Breast epithelium (tissue), 4 donors: ENCODE measurements at places on chromosomes 3 and 15. TPM values are rescaled to one million over a fixed set of nuclear protein-coding genes. Genes with fewer than 3 reads are reported as not detected.

Gene ZNF710
- total RNA-seq: 10.4 TPM

Gene FRMD5
- 0.66 TPM for total RNA-seq

Gene CIB1
- total RNA-seq: 30.2 TPM

Gene ILDR1
- total RNA-seq: 5.9 TPM

Gene CXCR6
- total RNA-seq: 0.64 TPM

Gene C3orf85
- not detected for total RNA-seq

- DNase-seq: no peak
Observed at GRCh38 chr3:45579251-45579650, 15.3 kb upstream of the LIMD1 start.

- DNase-seq: no peak
Observed at GRCh38 chr15:98689431-98689861, 41.1 kb downstream of the IGF1R start.

GRCh38 chr3:10703875-10704274 lies 112.2 kb upstream of the SLC6A11 start:
- DNase-seq: no peak

- DNase-seq: no peak
Observed at GRCh38 chr3:152172460-152172859, 96.3 kb upstream of the MBNL1 start.

DNA sequence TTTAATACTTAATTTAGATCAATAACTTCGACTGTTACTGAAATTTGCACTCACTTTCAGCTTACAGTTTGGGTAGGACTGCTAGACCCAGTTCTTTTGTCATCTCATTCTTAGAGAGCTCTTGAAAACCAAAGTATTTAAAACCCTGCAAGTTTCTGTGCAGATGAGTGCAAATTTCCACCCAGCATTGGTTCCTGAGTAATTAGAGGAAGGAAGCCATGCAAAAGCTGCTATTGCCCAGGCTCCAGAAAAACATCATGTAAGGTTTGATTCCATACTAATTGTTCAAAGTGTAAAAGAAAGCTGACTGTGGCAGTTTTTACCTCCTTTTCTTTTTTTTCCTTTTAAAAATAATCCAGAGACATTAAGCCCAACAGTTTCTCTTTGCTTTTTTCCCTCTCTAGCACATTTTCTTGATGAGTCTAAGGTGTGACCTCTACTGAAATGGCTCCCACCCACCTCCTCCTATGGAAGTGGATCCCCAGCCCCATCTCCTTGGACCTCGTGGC lies 30.3 kb downstream of the ABHD2 start:
- DNase-seq: no peak

DNA sequence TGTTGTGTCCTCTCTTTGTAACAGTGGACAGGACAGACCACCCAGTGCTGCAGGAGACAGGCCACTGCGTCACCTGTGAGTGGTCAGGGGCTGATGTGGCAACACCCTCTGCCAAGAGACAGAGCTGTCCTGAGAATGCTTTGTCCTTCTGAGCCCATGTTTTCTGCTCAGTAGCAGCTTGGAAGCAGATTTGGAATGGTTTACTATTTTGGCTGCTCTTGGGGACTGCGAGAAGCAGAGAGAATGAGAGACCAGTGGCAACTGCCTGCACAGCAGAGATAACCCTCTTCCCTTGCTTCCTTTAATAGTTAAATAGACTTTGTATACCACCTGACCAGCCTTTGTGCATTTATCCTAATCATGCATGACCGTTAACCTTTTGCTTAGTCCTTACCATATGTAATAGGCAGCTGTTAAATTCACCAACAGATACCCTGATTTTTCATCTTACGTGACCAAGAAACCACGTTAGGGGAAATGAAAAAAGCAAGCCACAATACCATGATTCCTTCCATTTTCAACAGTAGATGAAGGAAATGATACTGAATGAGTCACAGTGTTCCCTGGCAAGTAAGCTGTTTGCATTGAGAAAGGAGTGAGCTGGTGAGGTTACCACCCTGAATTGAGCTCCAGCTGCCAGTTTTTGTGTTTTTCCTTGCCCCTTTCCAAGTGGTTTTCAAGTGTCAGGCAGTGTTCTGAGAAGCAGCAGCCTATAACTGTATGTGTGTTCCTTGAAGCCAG lies 35.5 kb downstream of the B3GALNT1 start:
- no peak for DNase-seq

GRCh38 chr3:187679638-187680396 lies 9.6 kb upstream of the SST start:
- peak; percentile 74 for DNase-seq

DNA sequence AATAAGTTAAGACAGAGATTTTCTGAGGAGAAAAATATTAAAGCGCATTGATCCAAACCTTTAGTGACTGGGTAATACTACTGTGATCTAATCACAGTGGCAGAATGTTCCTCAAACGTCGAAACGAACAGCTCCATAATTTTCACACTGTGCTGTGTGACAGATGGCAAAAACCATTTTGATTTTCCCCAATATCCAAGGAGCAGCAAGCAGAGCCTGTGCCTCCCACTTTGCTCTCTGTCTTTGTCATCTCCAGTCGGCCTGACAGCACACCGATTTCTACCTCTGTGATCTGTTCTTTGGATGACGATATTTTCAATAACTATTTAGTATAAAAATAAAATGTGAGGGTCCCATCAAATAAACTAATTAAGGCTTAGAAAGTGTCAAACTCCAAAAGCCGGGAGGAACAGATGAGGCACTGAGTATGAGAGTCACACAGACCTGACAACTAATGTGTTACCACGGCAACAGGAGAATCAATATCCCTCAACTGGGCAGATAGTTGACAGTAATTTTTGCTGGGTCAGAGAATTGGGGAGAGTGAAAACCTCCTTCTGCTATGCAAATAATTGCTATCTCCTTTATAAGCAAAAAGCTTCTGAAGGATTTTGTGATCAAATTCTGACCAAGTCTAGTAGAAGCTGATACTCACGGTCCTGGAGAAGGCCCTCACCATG lies 489.1 kb upstream of the CFAP20DC start:
- DNase-seq: no peak

- DNase-seq: no peak
Observed at GRCh38 chr15:42286445-42287029, 13.3 kb upstream of the TMEM87A start.

DNA sequence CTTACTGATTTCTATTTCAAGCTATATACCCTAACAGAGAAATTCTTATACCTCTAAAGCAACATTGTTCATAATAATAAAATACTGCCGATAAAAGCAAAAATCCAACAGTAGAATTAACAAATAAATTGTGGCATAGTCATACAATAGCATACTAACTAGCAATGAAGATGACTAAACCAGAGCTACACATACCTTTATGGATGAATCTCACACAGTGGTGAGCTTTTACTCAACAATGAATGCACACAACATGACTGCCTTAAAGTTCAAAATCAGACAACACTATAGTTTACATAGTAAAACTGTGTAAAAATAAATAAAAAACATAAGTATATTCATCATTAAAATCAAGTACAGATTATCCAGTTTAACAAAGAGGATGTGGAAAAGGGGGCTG lies 99.1 kb downstream of the NR1I2 start:
- no peak for DNase-seq

DNA sequence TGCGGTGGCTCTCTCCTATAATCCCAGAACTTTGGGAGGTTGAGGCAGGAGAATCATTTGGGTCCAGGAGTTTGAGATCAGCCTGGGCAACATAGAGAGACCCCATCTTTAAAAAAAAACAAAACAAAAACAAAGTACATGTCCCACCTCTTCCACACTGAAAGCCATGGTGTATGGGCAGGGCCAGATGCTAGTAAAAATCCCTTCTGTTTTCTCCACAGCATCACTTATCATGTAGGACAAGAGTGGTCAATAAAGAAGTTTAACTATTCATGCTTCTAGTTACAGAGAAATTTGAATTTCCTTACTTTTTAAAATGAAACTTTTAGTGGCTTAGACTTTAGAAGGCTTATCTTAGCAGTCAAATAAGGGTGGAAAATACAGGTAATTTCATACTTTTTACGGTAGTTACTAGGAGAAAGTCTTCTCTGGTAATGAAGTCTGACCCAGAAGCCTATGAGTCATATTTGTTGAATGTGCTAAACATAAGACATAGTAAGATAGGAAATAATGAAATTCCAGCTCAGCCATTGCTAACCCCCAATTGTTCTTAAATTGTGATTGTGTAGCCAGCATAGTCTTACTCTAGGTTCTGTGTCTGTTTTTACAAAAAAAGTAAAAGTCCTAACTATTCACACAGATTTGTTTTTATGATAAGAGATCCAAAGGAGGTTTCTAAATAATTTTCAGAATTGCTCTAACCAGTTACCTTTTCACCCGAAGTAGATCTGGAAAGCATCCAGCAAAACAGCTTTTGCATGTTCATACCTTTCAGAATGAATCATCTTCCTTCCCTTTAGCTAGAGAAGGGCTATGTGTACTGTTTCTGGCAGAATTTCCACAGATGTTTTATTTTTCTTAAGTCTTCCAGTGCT lies 16.4 kb upstream of the ZNF609 start:
- no peak for DNase-seq

DNA sequence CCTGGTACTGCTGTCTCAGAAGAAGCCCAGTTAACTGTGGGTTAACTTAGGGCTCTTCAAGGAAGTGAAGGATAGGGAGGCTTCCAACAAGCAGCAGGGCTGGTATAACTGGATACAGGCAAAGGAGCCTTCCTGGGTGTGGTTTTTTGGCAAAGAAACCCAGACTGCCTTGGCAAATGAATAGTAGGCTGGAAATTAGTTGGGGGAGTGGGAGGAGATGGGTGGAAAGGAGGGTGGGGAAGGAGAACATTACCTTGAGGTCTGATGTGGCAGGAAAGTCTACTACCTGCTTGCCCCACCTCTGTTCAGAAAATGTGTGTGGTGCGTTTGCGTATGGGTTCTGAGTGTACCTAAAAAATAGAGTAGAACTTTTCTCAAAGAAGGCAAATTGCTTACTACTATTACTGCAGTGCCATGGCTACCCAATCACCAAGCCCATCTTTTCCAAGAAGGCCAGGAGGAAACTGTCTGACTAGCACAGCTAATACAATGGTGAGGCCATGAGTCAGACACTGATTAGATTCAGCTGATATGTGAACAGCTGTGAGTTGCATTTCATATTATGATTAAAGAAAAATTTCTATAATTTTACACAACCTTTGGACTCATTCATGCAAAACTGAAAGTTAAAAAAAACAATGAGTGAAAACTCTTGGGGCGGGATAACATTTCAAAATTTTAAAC lies 55.2 kb downstream of the SPTSSB start:
- DNase-seq: no peak

GRCh38 chr15:82875411-82876003 lies 66.1 kb downstream of the WHAMM start:
- no peak for DNase-seq

- no peak for DNase-seq
Observed at GRCh38 chr3:32285891-32286290, 47.4 kb downstream of the CMTM8 start.

DNA sequence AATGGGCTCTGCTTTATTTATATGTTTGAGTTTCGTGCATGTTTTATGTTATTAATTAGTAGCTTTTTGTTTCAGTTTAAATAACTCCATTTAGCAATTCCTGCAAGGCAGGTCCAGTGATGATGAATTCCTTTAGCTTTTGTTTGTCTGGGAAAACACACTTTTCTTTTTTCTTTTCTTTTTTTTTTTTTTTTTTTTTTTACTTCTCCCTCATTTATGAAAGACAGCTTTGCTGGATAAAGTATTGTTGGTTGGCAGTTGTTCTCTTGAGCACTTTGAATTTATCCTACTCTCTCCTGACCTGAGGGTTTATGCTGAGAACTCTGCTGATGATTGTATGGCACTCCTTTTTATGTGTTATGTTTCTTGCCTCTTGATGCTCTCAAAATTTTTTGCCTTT lies 35.7 kb downstream of the TMEM39A start:
- DNase-seq: no peak

- no peak for DNase-seq
Observed at GRCh38 chr3:156293566-156293965, 173.2 kb downstream of the KCNAB1 start.

- DNase-seq: no peak
Observed at GRCh38 chr3:3429841-3430240, 250.3 kb upstream of the CRBN start.

DNA sequence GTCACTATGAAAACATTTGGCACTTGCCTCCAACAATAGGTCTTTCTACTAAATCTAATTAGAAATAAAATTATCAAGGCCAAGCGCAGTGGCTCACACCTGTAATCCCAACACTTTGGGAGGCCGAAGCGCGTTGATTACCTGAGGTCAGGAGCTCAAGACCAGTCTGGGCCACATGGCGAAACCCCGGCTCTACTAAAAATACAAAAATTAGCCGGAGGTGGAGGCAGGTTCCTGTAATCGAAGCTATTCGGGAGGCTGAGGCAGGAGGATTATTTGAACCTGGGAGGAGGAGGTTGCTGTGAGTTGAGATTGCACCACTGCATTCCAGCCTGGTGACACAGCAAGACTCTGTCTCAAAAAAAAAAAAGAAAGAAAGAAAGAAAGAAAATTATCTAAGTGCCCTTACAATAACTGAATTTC lies 1.6 kb upstream of the PLD1 start:
- no peak for DNase-seq

- DNase-seq: no peak
Observed at GRCh38 chr3:173416070-173416469, 18.5 kb downstream of the NLGN1 start.

DNA sequence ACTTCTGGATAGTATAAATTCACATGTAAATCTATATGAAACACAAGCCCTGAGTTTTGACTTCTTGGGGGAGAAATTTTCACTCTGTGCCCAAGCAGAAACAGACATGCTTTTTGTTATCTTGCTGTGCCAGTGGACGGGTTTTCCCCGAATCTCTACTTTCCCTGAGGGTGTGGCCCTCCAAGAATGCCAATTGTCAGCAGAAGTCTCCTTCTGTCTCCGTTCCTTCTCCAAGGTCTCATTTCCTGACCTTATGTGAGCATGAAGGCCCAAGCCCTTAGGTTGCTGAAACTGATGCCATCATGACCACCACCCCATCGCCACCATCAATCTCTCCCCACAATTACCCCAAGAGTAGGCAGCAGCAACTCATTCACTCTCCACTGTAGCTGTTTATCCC lies 253.8 kb downstream of the XXYLT1 start:
- DNase-seq: no peak
